ENCODE measurements at places on chromosomes 2 and 18.

- no peak overlapping the region for H3K27ac ChIP-seq
- peaks cover 10% of the 10 kb centered on the region for H3K36me3 ChIP-seq
- H3K4me1 ChIP-seq, result peaks cover 10% of the 10 kb centered on the region
- DNase-seq, result no peak
These were observed 94.9 kb downstream of the FAM161A start for GRCh38 chr2:61759005-61759404.

DNA sequence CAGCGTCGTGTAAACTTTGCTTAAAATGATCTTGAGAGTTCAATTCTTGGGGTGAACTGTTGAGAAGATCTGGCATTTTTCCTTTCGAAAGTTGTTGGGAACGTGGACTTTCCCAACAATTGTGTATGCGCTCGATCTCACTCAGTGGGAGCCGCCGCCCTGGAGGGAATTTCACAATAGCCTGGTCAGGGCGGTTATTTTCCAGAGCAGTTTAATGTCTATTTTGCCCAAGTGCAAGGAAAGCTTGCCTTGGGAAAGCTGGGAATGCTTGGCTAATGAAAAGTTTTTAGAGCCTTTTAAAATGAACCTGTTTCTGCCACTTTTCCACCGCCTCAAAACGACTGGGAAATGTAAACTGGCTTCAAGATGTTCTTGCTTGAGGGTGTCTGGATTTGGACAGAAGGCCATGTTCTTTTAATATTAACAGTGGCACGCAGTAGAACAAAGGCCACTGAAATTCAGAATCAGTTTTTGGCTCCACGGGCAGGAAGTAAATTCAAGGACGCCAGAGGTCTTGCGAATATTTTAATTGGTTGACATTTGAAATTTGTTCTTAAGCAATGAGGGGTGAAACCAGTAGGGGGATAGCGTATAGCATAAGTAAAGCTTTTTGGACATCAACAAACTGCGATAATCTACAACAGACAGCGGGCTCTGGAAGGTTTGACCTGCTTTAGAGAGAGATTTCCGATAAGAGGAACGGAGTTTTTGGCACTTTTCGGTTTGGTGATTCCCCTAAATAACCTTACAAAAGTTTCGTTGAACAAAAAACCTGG is 1.2 kb downstream of the CFLAR start:
- DNase-seq, result no peak
- H3K36me3 ChIP-seq, result peaks cover 6% of the 10 kb centered on the region
- peak overlapping the region; percentile 31 for H3K27ac ChIP-seq
- H3K27me3 ChIP-seq, result peaks cover 27% of the 10 kb centered on the region
- H3K4me3 ChIP-seq, result peak overlapping the region; percentile 83

- no peaks in the 10 kb centered on the region for H3K4me1 ChIP-seq
- H3K27ac ChIP-seq, result no peak overlapping the region
- no peaks in the 10 kb centered on the region for H3K27me3 ChIP-seq
- peaks cover 4% of the 10 kb centered on the region for H3K36me3 ChIP-seq
These were observed 391.1 kb downstream of the NCKAP5 start for GRCh38 chr2:133177196-133177595.

DNA sequence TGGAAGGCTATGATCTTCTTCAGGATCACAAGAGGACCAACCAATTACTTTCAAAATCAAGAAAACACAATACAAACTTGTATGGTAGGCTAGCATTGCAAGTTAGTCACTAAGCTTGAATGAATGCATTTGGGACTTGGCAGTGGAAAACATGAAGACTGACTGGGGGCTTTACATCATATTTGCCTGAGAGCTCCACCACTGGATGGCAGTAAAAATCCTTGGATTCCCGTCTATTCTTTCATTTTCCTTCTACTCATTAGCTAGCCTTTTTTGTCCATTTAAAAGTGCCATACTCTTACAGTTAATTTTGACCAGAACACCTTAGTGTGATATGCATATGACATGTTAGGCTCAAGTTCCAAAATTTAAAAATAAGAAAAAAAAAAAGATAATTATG is 63.5 kb upstream of the RASGRP3 start:
- H3K4me3 ChIP-seq, result no peak overlapping the region
- H3K27me3 ChIP-seq, result no peaks in the 10 kb centered on the region
- no peak overlapping the region for H3K27ac ChIP-seq
- H3K36me3 ChIP-seq, result peaks cover 8% of the 10 kb centered on the region
- peaks cover 8% of the 10 kb centered on the region for H3K4me1 ChIP-seq

- no peak overlapping the region for H3K27ac ChIP-seq
- no peak for DNase-seq
- H3K4me1 ChIP-seq, result peaks cover 52% of the 10 kb centered on the region
- peaks cover 4% of the 10 kb centered on the region for H3K27me3 ChIP-seq
- H3K4me3 ChIP-seq, result no peak overlapping the region
These were observed 22.3 kb downstream of the ATP8B1 start for GRCh38 chr18:57780706-57781347.

DNA sequence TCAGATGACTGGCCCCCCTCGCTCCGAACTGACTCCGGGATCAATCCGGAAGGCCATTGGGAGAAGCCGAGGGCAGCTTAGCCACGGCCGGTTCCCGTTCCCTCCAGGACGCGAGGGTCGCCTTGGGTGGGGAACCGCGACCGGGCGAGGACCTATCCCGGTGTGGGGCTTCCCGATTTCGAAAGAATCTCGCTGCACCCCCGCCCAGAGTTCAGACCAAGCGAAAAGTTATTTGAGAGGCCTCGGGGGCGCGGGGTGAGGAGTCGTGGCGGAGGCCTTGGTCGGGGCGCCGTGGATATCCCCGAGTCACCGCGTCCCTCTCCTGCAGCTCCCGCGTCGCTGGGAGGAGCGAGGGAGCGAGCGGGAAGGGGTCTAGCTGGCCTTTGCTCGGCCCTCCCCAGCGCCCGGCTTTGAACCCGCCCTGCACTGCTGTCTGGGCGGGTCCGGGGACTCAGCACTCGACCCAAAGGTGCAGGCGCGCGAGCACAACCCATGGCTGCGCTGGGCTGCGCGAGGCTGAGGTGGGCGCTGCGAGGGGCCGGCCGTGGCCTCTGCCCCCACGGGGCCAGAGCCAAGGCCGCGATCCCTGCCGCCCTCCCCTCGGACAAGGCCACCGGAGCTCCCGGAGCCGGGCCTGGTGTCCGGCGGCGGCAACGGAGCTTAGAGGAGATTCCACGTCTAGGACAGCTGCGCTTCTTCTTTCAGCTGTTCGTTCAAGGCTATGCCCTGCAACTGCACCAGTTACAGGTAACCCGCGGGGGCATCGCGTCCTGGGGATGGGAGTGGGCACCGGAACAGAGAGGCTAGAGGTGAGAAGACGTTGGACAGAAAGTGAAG is at the start of gene CYP27A1:
Gene CYP27A1, plus strand, starts transcription at position 457 of the 837 bp plus-strand sequence. Its CDS starts 36 bp downstream, at position 493.
- peaks cover 18% of the 10 kb centered on the region for H3K4me1 ChIP-seq
- peaks cover 45% of the 10 kb centered on the region for H3K27me3 ChIP-seq
- H3K27ac ChIP-seq, result no peak within 1 kb of the TSS
- DNase-seq, result peak; percentile 59

DNA sequence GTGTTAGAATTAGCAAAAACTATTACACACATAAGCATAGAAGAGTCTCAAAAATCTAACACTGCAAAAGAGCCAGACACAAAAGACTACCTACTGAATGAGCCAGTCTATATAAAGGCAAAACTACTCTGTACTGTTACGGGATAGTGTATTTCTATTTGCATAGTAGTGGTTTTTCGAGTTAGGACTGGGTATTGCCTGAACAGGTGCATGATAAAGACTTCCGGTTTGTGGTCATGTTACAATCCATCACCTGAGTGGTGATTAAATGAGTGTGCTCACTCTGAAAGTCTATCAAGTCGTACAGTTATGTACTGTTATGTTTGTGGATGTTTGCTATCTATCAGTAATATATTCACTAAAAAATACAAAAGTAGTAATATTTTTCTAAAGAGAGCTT is 523.3 kb upstream of the SYT4 start:
- H3K27me3 ChIP-seq, result no peaks in the 10 kb centered on the region
- H3K36me3 ChIP-seq, result peaks cover 33% of the 10 kb centered on the region

DNA sequence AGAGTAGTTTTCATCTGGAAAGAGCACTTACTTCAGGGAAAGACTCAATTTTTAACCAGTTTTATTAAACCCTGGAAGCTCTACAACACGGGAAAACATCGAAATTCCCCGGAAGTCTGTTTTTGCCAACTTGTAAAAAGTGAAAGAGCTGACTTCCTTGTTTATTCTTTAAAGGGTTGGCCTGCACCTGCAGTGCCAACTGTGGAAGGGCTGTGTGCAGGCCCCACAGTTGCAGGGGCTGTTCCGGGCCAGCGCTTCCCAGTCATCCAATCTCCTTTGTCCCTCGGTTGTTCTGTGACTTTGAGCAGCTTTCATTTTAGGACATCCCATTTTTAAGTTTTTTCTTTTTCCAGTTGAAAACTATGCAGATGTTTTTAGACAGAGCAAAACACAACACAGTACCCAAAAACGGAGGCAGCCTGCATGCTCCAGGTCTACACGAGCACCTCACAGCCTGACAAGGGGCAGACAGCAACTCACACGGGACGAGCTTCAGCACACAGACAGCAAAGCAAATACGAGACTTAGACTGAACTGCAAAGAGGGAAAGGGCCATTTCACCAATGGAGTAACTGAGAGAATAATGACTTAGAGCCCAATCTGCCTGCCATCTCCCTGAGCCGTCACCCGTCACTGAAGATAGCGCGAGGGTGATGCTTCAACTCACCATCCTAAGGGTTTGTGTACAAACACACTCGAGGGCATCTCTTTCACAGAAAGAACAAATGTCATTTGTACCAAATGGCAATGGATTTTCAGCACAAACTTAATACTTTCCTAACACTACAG is 70.6 kb downstream of the EMILIN2 start:
- peaks cover 3% of the 10 kb centered on the region for H3K27me3 ChIP-seq
- H3K27ac ChIP-seq, result peak overlapping the region; percentile 71
- DNase-seq, result peak; percentile 35
- peak overlapping the region; percentile 12 for H3K4me3 ChIP-seq
- peaks cover 60% of the 10 kb centered on the region for H3K4me1 ChIP-seq

DNA sequence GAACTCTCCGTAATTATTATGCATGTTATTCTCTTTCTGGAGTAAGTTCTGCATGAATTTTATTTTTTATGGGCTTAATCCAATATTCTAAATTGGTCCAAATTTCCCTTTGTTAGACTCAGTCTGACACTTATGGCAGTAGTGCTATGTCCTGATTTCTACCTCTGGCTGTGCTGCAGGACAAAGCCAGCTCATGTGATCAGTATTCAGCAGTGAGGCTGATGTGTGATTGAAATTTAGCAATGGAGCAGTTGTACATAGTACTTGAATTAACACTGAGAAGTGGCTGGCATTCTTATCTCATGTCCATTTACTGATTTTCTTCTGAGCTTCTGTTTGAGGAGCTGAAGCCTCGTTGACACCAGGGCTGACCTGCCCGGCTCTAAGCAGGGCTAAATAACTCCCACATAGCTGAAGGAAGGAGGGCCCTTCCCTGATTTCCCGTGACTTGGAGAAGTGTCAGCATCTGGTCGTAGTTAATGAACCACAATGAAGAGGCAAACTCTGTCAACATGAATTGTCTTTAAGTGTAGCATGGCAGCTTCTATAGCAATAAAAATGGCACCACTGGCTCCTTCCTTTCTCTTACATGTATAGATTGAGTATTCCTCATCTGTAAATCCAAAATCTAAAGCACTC is 159.0 kb upstream of the RASGRP3 start:
- H3K36me3 ChIP-seq, result peaks cover 24% of the 10 kb centered on the region
- H3K27ac ChIP-seq, result no peak overlapping the region
- H3K27me3 ChIP-seq, result no peaks in the 10 kb centered on the region
- DNase-seq, result no peak
- no peak overlapping the region for H3K4me3 ChIP-seq

DNA sequence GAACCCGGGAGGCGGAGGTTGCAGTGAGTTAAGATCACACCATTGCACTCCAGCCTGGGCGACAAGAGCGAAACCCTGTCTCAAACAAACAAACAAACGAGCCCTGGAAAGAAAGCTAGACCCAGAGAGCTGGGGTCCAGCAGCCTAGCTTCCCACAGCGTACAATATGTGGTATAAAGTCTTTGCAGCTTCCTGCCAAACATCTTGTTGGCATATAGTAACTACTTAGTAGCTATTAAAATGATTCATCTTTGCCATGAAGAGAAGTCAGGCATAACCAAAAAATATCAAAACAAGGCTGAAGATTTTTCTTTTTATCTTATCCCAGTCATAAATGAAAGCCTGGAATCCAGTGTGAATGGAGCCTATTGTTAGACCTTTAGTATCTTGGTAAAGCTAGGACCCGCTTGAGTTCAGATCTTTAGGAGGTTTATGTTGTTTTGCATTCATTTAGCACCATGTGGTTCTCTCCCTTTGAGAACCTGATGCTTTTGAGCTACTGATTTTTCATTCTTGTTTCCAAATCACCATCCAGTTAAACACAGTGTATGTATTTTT is 139.7 kb upstream of the NOSTRIN start:
- no peak overlapping the region for H3K27ac ChIP-seq
- no peaks in the 10 kb centered on the region for H3K36me3 ChIP-seq
- peaks cover 30% of the 10 kb centered on the region for H3K4me1 ChIP-seq
- no peaks in the 10 kb centered on the region for H3K27me3 ChIP-seq
- H3K4me3 ChIP-seq, result no peak overlapping the region

DNA sequence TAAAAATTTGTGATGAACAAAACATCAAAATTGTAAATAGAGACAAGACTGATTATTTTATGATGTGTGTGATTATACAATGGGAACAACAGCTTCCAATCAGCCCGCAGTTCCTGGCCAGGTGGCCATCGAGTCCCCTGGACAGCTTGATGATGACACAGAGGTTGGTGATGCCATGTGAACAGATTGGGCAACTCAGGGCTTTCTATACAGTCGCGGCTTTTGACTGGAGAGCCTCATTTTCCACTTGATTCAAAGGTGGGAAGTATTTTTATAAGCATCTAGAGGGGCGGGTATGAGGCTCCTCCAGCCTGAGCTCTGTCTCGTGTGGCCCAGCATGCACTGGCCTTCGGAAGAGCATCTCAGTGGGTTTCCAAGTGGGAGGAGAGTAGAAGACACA is 14.9 kb upstream of the HPCAL1 start:
- H3K27ac ChIP-seq, result no peak overlapping the region
- H3K4me3 ChIP-seq, result no peak overlapping the region
- DNase-seq, result no peak
- peaks cover 21% of the 10 kb centered on the region for H3K4me1 ChIP-seq
- peaks cover 2% of the 10 kb centered on the region for H3K27me3 ChIP-seq

DNA sequence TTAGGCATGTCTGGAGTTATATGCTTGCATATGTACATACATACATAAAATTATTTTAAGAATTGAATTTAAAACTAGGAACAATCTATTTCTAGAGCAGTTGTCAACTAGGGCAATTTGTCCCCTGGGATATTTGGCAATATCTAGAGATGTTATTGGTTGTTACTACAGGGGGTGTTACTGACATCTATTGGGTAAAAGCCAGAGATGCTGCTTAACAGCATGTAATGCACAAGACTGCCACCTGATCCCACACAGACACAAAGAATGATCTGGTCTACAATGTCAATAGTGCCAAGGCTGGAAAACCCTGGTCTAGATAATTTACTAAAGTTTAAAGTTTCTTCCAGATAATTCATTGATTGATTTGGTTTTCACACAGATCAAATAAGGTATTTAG is 185.3 kb downstream of the NYAP2 start:
- no peak overlapping the region for H3K27ac ChIP-seq
- no peaks in the 10 kb centered on the region for H3K27me3 ChIP-seq
- no peaks in the 10 kb centered on the region for H3K36me3 ChIP-seq

DNA sequence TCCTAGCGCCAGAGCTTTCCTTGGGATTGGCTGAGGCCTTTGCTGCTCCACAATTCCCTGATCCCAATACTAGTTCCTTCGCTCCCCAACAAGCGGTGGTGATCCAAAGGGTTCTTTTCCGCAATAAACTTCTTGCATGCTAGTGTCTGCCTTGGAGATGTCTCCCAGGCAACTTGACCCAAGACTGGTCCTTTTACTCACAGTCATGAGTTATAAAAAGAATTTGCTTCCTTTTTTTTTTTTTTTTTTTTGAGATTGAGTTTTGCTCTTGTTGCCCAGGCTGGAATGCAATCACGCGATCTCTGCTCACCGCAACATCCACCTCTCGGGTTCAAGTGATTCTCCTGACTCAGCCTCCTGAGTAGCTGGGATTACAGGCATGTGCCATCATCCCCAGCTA is 89.8 kb upstream of the SP3 start:
- no peak overlapping the region for H3K27ac ChIP-seq
- no peak overlapping the region for H3K4me3 ChIP-seq
- no peaks in the 10 kb centered on the region for H3K27me3 ChIP-seq
- DNase-seq, result no peak
